ENCODE measurements at places on chromosomes 5 and 9.

GRCh38 chr5:65769539-65769938, 47.5 kb downstream of the NLN start:
- no peak for DNase-seq

DNA sequence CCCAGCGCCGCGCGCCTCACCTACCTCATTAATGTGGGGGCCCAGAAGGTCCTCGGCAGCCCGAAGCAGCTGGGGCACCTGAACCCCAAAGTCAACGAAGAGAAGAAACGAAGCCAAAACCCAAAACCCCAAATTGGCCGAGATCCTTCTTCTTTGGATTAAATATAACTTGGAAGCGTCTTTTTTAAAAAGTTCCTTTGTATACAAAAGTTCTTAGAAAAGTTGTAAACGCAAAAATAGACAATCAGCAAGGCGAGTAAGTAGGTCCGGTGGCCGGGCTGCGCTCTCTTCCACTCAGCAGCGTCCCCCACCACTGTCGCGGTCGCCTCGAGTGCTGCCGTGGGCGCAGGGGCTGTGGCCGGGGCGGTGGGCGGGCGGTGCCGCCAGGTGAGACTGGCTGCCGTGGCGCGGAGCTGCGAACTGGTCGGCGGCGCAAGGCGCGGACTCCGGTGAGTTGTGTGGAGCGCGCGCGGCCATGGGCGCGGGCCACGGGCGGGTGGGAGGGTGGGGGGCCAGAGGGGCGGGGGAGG, 360 bp downstream of the KLF4 start:
- DNase-seq = no peak

DNA sequence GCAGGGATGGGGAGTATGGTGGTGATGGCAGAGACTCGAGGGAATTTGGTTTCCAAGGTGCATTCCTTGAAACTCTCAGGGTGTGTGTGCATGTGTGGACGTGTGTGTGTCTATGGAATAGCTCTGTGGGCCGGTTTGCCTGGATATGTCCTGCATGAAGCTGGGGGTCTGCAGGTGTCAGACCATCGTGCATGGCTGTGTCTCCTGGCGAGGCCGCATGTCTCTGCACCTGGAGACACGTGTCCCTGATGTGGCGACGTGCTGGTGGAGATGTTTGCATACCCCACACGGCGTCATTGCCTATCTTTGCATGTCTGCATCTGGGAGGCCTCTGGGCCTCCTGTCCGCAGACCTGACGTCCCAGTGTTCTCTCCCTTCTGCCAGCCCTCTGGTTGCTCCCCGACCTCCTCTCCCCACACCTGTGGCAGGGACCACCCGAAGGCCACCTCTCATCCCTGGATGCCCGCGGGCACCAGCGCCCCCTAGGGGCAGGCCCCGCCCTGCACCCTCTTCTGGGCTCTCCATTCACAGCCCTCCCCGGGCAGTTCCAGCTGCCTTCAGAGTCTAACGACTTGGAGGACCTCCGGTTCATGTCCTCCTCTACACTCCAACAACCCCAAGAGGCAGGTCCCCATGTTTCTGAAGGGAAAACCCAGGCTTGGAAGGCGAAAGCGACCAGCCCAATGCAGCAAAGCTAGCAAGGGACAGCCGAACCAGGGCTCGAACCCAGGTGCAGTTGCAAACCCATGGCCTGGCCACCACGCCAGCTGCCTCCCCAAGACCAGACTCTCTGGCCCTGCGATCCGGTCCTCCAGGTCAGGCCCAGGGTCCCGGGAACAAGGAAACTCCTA, 88.6 kb downstream of the LMX1B start:
- DNase-seq = no peak

GRCh38 chr5:67375606-67376005, 179.0 kb upstream of the CD180 start:
- DNase-seq = no peak

DNA sequence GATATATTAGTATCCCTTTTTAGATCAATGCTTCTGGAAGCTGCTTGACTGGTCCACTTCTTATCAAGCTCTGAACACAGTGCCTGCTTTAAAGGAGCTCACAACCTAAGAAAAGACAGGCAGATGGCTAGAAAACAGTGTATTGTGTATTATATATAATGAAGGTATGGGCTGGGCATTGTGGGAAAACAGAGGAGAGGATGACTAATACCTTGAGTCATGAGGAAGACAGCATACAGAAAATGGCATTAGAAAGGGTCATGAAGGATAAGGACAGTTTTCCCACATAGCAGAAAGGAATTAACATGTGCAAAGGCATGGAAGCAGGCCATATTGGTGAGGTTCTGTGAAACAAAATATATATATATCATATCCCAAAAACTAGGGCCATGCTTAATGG, 309.6 kb downstream of the MLLT3 start:
- DNase-seq = no peak

GRCh38 chr5:135341696-135342550, 57.1 kb downstream of the MACROH2A1 start:
- no peak for DNase-seq

DNA sequence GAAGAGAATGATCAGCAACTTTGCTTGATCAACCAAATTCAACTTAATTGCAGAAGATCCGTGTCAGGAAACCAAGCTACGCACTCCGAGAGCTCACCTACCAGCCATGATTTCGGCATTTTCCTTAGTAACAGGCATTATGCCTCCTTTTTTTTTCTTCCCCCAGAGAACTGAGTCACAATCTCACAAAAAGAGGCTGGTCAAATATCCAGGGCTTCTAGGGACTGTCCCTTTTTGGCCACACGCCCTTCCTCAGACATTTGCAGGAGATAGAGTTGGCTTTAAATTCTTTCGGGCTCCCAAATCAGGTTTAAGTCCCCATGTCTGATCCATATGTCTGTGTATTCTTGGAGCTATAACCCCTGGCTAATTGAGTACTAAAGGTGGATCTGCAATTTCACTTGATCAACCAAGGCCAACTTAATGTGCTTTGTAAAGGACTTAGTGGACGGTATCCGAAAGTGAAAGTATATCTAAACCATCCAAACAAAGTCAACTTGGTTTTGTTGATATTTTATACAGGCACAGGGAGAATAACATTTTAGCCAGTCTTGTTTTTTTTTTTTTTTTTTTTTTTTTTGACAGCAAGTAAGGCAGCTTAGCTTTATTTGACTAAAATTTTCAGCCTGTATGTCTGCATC, 100.8 kb upstream of the TBCA start:
- peak; percentile 7 for DNase-seq

DNA sequence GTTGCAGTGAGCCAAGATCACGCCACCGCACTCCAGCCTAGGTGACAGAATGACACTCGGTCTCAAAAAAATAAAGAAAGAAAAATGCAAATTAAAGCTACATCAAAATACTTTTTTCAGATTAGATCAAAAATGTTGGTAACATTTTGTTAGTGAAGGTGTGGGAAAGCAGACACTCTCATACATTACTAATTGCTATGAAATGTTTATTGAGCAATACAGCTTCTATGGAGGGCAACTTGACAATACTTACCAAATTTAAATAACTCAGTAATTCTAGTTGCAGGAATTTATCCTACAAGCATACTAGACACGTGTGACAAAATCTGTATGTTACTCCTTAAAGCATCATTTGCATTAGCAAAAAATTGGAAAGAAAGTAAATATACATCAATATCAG, 4.1 kb downstream of the TRIM23 start:
- no peak for DNase-seq

DNA sequence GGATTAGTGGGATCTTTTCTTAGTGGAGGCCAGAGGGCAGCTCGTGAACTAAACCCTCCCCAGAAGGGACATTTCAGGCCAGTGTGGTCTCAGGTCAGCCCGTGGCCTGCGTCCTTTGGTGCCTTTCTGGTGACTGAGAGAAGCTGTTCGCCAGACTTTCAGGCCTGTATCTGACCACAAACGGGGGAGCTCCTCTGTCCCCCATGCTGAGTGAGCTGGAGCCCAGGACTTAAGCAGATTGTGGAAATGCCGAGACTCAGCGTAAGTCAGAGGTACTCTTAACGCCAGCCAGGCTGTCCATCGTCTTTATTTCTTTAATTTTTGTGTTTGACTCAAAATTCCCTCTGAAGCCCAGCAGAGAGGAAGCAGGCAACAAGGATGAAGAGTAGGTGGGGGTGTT, 54.8 kb upstream of the NCS1 start:
- no peak for DNase-seq
